NCI-H1105 (cell line): ENCODE measurements at places on chromosomes 13 and 19.

GRCh38 chr13:94389604-94390351 is 89.7 kb downstream of the DCT start:
- no peak for DNase-seq

- DNase-seq, result no peak
Measured at GRCh38 chr19:31907661-31908060, 437.7 kb upstream of the ZNF507 start.

DNA sequence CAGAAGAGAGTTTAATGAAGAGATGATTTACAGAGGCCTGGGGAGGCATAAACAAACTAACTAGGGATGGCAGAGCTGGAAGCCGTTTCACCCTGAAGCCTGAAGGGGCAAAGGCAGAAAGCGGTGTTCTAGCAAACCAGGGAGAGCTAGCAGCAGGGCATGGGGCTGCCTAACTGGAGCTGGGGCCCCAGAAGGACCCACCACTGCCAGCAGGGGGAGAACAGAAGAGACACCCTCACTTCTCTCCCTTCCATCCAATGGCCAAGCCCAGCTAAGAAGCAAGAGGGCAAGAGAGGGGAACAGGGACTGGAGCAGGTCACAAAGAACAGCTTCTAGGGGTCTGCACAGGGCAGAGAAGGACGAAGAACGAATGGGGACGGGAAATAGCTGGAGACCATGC is 195.5 kb downstream of the KATNAL1 start:
- DNase-seq, result no peak

GRCh38 chr19:32405431-32406160 is at the start of gene DPY19L3:
DPY19L3 (plus strand) TSS chr19:32405770; CDS start chr19:32408254, 2,484 bp downstream.
- peak; percentile 93 for DNase-seq

- DNase-seq, result no peak
Measured at GRCh38 chr19:17953316-17953801, 13.5 kb upstream of the KCNN1 start.

DNA sequence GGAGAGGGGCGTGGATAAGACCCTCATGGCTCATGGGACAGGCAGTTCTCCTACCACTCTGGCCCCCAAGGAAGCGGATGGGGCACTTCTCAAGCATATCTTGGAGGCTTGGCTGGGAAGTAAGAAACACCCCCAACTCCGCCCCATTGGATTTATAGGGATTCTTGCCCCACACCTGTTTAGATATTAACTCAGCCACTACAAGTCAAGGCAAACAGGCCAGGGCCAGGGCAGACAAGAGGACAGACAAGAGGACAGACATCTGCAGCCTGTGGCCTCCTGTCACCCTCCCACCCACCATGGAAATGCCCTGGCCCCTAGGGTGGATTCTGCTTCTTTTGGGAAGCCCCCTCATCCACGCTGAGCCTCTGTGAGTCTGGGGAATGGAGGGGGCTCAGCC is 24.1 kb downstream of the RDH8 start:
- no peak for DNase-seq

- DNase-seq, result no peak
Measured at GRCh38 chr19:18433015-18433691, 4.8 kb downstream of the ISYNA1 start.

DNA sequence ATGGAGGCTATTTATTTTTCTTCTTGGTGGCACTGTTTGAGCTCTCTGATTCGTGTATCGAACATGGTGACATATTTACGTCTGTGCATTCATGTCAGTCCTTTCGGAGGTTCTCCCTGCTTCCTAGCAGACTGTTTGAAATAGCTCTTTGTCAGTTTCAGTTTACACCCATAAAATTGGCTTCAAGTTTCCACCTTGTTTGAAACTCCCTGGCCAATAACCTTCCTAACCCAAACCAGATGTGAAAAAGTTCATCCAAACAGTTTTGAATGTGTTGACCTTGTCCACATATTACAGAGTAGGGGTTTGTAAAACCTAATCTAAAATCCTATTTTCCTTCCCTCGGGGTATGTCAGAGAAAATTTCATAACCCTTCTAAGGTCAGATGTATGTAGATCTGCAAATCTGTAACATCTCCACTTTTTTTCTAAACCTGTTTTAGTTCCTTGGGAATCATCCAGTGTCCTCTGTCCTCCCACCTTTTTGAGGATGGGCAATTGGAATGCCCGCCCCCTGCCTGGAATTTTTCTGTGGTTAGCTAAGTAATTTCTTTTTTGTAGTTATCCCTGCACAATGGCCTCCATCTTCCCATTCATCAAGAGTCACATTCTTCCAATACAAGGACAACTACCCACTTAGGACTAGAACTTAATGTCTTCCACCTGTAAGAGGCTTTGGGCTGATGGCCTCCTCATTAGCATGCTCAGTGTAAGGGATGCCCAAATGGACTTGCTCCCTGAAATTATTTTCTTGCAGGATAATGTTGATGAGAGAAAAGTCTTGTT is 499.8 kb downstream of the GPC6 start:
- DNase-seq, result no peak

- DNase-seq, result no peak
Measured at GRCh38 chr19:14977128-14977527, 2.5 kb downstream of the SLC1A6 start.

DNA sequence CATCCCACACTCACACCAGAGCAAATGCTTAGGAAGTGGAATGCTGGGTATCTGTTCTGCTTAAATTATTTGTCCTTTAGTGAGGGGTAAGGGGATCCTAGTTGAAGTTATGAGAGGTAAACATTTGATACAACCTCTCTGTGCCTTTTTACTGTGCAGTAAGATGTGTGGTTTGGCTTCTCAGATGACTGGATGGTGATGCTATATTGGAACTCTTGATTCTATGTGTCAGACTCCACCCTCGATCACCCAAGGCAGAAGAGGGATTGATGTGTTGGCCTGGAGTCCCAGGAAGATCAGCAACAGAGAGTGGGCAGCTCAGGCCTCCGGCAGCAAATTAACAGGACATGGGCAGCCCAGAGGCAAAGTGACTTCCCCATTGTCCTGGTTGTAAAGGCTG is 66.7 kb downstream of the SIPA1L3 start:
- no peak for DNase-seq

- no peak for DNase-seq
Measured at GRCh38 chr19:16160943-16161560, 12.3 kb downstream of the CIB3 start.

- DNase-seq, result no peak
Measured at GRCh38 chr19:591099-591958, 1.6 kb downstream of the HCN2 start.

DNA sequence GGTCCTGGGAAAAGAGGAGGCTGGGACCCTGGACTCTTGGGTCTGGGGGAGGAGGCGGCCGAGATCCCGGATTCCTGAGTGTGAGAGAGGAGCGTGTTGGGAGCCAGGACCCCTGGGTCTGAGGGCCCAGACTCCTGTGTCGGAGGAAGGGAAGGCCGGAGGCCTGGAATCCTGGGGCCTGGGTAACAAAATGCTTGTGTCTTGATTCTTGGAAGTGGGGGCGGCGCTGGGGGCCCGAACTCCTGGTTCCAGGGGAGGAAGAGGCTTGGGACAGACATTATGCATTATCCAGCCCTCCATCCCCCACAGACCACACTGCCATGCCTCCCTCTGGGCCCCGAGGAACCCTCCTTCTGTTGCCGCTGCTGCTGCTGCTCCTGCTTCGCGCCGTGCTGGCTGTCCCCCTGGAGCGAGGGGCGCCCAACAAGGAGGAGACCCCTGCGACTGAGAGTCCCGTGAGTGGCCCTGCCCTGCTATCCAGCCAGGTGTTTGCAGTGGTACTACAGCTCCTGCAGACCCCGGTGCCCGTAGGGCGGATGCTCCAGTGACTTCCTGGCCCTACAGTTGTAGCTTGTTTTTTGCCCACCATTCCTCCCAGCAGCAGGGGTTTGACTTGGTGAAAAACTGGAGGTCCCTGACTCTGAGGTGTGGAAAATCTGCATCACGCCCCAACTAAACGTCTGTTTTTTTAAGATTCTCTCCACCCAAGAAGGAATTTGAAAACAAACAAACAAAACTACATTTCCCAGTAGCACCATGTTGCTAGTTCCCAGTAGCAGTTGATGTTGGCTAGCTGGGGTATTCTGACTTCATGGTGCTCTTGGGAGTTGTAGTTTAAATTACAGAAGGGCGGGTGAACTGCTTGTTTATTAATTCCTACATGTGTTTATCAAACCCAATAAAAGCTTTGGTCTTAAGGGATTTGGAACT is 630 bp downstream of the NUCB1 start:
- no peak for DNase-seq

DNA sequence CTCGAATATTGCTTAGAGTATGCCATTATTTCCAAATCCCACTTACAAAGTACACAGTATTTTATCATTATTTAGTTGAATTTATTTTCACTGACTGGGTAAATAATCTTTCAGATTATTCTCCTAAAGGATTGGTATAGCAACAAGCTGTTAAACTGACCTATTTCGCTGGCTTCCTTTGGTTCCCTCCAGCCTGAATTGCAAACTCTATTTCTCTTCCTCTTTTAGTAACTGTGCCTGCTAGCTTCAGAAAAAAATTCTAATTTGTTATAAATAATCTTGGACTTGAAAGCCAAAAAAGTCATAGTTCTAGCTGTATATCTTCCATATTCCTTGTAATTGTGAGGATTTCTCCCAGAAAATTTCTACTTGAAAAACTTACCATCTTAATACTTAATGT is 15.0 kb upstream of the CCNA1 start:
- DNase-seq, result no peak

DNA sequence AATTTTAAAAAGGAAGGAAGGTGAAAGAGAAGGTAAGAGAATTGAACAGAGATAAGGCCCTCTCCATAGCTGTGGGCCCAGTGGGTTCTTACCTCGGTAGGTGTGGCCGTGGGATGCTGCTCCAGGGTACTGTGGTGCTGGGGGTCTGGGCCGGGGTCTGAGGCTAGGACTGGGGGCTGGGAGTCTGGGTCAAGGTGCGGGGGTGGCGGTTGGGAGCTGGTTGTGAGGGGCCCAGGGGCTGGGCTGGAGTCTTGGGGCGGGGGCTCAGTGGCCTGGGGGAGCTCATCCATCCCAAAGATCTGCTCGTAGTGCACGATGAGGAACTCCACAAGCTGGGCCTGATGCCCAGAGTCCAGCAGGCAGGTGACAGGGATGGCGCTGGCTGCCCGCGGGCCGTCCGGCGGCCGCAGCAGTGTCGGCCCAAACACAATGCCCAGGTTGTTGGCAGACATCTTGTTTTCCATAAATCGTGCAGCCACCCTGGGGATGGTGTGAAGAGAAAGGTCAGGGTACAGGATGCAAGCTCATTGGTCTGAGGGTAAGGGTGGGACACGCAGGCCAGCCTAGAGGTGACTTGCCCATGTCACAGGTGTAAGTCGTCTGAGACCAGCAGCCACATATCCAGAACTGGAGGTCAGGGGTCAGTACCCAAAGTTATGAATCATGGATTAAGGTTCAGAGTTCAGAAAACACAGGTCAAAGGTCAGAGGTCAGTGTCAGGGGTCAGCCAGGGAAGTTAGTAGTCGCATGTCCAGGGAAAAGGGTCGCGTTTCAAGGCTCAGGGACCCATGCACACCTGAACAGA is 5.9 kb upstream of the LPAR2 start:
- DNase-seq, result no peak

DNA sequence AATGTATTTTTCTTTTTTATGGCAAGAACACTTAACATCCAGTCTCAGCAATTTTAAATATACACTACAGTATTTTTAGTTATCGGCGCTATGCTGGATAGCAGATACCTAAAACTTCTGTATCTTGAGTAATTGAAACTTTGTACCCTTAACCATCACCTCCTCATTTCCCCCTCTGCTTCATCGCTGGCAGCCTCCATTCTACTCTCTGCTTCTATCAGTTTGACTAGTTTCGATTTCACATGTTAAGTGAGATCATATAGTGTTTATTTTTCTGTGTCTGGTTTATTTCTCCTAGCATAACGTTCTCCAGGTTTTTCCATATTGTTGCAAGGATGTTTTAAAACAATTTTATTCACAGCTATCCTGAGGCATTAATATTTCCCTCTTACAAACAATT is 340.8 kb upstream of the SLC10A2 start:
- no peak for DNase-seq

DNA sequence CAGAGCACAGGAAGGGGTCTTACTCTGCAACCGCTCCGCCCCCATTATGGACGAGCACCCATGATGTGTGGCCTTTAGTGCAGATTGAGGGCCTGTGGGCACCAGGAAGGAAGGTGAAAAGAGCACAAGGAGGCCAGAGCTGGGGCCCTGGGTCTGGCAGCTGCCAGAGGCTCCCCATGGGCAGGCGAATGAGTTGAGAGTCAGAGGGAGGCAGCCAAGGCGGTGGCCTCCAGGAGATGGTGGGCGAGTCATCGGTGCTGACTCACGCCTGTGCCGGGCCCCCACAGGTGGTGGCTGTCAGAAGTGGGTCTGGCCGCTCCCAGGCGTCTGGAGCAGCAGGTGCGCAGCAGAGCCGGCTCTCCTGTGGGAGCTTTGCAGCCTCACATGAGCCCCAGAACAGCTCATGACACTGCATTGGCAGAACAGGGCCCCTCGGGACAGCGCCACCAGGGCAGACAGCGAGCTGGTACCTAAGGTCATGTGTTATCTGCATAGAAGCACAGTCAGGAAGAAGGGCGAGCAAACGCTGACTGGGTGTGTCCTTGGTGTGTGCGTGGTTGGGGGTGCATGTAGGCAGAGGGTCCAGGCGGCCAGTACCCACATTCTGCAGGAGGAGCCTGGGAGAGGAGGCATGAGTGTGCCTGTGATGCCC is 68.8 kb downstream of the CHST8 start:
- DNase-seq, result no peak

GRCh38 chr13:32309312-32310133 is 5.6 kb downstream of the ZAR1L start:
- DNase-seq, result no peak

GRCh38 chr19:58367698-58368454 is 5.3 kb upstream of the ZNF497 start:
- DNase-seq, result no peak

GRCh38 chr13:25860265-25860664 is 191.6 kb downstream of the SHISA2 start:
- no peak for DNase-seq

GRCh38 chr19:42284066-42284501 is 15.0 kb downstream of the CIC start:
- peak; percentile 65 for DNase-seq

DNA sequence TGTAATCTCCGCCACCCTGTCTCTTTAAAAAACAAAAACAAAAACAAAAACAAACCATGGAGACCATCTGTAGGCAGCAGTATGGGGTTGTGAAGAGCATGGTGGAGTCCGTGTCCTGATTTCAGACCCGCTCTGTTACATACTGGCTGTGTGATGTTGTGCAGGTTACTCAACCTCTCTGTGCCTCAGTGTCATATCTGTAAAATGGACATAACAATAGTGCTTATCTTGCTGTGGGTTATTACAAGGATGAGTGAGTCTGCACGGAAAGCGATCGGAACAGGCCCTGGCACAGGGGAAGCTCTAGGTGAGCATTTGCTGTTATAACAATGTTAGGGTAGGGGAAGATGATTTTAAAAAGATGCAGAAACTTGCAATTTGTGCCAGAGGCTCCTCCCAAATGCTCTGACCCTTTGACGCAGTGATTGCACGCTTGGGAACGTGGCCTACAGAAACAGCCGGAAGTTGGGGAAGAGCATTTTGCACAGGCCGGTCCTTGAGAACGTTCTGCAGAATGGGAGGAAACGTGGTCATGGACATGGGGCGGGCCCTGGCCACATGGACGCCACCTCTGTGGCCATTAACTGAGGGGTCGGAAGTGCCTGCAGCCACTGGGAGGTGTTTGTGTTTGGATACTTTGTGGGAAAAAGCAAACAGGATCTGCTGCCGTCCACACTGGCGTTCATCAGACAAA is 15.7 kb upstream of the SELENOW start:
- DNase-seq, result no peak
